Left renal pelvis (tissue), 4 donors: ENCODE measurements at places on chromosomes 4 and X.

DNA sequence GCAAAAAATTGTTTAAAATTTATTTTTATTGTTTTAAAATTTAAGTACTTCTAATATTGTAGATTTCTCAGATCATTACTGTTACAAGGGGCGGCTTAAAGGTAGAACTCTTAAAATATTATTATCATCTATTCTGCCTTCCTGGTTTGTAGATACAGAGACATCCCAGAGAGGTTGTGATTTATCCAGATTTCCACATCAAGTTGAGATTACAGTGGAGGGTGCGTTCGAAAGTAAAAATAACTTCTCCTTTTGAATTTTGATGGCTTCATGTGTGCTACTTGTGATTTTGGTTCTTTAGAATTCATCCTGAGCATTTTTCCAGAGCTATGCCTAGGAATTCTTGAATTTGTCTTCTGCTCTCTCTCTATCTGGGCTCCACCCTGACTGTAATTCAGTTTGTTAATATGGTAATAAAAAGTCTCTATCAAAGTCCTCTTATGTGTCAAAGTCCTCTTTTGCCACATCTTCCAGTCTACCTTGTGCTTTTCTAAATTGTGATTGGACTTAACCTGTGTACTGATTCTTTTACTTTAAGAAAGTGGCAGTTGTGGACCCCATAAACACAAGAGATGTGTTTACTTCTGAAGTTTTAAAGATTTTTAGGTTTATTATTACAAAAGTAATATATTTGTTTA, 37.2 kb downstream of the CLCN3 start:
- DNase-seq = no peak

DNA sequence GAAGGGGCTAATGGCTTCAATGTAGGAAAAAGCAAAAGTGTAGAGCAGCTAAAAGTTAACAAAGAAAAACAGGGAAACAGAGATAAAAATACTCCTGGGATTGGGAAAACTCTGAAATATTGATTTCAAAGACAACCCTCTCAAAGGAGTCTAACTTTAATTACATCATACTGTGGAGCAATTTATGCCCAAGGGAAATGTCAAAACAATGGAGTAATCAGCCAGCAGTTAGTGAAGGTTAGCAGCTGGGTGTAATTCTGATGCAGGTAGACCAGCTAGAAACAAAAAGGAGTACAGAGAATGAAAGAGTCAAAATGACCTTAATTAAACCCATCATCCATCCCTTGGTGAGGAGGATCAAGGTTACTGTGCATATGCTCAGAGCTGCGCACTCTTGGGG, 169.0 kb downstream of the ADAM29 start:
- DNase-seq = no peak

GRCh38 chr4:76233529-76233928, 18.0 kb upstream of the FAM47E start:
- DNase-seq = no peak

DNA sequence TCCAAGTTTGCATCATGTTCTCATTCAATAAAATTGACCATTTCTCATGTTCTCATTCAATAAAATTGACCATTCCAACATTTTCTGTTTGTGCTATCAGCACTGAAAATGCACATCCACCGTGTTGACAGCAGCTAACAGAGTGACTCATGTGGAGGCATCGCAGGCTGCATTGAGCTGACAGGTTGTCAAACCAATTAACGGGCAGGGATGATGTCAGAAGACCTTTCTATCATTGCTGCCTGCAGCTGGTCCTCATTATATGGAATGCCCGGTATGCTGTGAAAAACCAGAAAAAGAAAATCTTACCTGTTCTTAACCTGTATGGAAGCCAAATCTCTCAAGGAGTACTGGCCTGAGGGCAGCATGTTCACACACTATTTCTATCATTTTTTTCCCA, 202.0 kb downstream of the SMIM20 start:
- no peak for DNase-seq

GRCh38 chrX:9356846-9357245, 108.0 kb upstream of the TBL1X start:
- DNase-seq = no peak

DNA sequence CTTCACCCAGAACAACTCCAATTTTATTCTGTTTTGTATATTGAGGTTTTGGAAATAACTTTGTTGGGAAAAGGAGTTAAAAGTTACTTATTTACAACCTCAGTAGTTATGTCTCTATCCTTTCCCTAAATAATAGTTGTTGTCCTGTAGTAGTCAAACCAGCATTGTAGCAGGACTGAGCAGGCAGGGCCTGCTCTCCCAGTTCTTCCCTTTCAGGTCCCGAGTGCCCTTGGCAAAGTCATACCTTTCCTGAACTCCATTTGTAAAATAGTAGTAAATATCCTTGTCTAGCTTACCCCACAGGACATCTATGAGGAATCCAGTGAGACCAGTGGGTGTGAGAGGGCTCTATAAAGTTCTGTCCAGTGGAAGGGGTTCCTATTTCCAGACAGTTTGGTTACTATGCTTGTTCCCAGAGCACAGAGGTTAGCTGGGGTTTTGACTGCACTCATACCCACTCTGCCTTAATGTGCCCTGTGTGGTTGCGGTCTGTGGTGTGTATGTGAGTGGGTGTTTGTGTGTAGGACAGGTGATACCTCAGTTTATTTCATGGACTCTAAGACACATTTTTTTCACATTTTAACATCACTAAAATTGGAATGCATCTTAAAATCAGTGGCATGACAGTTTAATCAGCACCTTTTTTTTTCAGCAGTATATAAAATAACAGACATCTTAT, 136.3 kb downstream of the AMMECR1 start:
- no peak for DNase-seq

GRCh38 chr4:151807220-151807619, 46.4 kb upstream of the GATB start:
- DNase-seq = no peak

- no peak for DNase-seq
These were observed 857 bp downstream of the SCML1 start for GRCh38 chrX:17737986-17738713.

DNA sequence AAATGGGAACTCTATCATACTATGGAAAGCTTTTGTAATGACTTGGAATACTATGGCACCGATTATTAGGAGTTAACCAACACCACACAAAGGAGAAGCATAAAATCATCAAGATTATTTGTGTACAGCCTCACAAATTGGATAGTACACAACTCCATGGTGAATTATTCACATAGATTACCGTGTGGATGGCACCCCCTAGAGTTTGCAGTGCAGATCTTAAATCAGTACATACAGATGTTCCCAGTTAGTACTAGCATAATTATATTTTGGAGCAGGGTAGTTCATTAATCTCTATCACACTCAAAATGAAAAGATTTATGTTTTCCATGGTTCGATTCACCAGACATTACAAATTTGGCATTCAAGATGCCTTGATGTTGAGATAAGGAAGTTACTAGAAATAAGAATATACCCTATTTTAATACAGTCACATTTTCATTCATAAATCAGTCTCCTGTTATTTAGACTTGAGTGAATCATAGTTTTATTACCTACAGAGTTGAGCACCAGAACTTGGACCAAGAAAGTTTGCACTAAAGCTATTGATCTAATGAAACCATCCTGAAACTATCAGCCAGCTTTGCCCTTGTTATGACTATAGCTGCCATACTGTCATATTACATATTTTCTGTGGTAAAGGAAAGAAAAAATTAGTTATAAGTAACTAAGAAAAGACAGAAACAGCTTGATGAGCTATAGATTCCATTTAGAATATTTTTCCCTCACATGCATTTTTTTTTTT, 531.8 kb downstream of the GLUD2 start:
- no peak for DNase-seq
